ENCODE measurements at places on chromosomes 16 and 17.

GRCh38 chr16:81569361-81570034 lies 124.9 kb downstream of the CMIP start:
- no peak for DNase-seq

GRCh38 chr16:86203557-86204275 lies 304.8 kb downstream of the IRF8 start:
- no peak for DNase-seq

- no peak for DNase-seq
Observed at GRCh38 chr16:46857368-46857945, 26.5 kb upstream of the C16orf87 start.

GRCh38 chr16:10088380-10088793 lies 93.8 kb downstream of the GRIN2A start:
- DNase-seq, result no peak

- DNase-seq, result no peak
Observed at GRCh38 chr17:28796062-28796461, 46.5 kb downstream of the FAM222B start.

DNA sequence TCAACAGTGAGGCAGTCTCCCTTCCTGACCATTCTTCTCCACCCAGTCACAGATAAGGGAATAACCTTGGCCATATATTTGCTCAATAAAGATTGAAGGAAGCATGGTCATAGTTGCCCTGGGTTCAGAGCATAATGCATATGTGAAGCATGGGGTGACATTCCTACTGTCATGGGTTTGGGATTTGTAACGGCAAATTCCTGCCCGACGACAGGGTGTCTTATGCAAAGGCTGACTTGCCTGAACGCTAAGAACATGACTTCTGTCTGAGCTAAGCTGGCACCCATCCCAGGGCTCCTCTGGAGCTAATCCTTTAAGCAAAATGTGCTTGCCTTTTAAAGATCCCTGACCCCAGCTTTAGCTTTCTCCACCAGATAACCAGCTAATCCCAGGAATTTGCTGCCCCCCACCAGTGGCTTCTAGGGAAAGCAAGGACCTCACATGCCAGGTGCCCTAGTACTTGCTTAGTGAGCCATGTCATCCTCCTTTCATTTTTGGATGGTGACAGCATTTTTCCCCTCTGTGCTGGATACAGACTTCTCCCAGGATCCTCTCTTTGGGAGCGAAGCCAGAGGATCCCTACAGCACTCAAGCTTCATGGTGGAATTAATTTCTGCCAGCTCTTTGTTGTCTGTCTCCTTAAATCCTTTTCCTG lies 11.7 kb downstream of the SLC7A6OS start:
- DNase-seq, result no peak

DNA sequence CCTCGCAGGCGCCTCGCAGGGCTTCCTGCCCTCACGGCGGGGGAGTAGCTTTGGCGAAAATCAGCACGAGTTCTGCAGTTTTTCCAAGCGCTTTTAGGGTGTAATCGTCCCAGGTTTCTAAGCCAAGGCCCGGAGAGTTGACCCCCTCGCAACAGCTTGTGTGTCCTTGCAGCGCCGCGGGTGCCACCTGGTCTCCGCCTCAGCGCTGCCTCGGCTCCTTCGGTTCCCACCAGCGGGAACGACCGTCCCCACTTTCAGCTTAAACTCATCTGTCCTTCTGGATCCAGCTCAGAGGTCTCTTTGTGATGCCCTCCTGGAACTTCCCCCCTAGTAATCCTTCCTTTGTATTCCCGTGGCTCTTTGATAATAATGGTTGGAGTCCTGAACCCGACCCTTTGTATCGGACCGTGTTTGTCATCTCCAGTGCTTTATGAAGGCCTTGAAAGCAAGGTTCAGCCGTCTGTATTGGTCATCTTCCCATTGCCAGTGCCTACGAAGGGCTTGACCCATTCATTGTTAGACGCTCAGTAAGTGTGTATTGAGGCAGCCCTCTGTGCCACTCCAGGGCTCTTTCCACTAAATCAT lies 858 bp upstream of the SMARCE1 start:
- DNase-seq, result no peak

GRCh38 chr17:1485423-1486376 lies 6.8 kb downstream of the MYO1C start:
- DNase-seq, result peak; percentile 62

DNA sequence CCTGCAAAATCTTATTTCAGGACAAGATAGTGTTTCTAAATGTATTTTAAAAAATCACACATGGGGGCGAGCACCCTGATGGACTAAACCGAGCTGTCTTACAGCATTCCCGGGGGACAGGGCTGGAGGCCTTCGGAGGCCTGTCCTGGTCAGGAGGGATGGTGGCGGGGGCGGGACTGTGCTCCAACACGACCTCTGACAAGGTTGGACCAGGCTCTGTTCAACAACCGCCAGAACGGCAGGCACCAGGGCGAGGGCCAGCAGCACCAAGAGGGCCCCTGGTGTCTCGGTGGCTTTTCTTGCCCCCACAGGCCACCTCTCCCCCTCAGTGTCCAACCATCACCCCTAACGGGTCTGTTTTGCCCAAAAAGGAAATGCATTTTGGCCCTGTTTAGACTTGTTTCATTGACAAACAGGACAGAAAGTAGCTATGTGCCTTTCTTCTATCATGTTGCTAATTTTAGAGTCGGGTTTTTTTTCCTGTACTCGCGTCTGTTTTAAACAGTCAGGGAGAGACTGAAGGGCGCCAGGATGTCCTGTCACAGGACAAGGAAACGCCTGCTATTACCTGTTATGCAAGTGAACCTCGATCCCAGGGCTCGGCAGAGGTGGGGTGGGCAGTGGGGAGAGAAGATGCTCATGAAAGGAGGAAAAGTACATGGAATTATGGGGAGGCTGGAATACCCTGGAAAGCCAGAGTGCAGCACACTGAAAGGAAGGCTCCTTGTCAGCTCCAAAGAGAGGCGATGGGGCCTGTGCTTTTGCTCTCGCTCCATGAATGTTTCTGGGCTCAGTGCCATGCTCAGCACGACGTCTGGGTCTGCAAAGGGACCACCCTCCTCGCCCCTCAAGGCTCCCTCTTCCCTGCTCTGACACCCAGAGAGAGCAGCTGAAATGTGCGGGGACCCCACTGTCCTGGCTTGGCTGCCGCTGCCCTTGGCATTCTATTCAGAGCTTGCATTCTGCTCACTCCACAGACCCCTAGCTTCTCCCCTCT lies 11.9 kb downstream of the TMEM204 start:
- DNase-seq, result no peak

- DNase-seq, result no peak
Observed at GRCh38 chr16:27472091-27473020, 70.4 kb downstream of the IL21R start.

GRCh38 chr16:23055481-23055880 lies 93.8 kb downstream of the USP31 start:
- DNase-seq, result no peak

GRCh38 chr17:73550556-73550955 lies 93.7 kb downstream of the SDK2 start:
- no peak for DNase-seq

DNA sequence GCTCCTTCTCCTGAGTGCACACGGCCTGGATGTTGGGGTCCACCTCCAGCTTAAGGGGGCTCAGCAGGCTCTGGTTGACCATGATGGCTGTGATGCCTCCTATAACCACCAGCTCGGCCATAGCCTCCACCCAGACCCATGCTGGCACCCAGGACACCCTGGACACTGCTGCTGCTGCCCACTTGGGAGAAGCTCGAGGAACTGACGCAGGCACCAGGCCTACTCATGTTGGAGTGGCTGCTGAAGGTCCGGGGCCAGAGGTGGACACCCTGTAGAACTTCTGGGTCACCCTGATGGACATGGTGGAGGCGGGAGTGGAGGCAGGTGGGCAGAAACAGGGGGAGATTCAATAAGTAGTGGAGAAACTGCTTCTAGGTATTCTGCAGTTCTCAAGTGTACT lies 28.0 kb downstream of the IKZF3 start:
- DNase-seq, result no peak

DNA sequence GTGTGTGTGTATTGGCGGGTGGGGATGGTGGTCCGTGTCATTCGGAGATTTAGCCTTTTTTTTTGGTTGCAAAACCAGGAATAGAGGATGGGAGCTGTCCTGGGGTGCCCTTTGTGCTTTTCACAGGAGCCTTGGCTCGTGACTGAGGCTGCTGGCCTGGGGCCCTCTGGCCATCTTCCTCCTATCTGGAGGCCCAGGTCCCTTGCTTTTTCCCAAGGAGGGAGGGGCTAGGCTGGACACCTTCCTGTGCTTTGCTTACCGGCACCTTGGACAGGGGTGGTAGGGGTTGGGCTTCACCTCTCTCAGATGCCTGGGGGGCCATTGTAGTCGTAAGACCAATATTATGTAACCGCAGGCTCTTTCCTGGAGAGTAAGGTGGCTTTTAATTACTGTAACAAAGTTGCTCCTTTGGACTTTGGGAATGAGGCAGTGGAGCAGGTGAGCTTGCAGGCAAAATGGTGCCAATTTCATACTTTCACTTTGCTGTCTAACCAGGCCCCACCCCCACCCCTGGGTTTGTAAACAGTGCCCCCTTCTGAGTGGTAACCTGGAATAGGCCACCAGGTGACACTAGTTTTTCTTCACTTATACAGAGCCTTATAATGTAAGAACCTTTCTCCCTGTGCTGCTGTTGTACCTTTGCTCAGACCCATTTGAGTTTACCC lies 1.2 kb downstream of the DYNLL2 start:
- DNase-seq, result peak; percentile 39

DNA sequence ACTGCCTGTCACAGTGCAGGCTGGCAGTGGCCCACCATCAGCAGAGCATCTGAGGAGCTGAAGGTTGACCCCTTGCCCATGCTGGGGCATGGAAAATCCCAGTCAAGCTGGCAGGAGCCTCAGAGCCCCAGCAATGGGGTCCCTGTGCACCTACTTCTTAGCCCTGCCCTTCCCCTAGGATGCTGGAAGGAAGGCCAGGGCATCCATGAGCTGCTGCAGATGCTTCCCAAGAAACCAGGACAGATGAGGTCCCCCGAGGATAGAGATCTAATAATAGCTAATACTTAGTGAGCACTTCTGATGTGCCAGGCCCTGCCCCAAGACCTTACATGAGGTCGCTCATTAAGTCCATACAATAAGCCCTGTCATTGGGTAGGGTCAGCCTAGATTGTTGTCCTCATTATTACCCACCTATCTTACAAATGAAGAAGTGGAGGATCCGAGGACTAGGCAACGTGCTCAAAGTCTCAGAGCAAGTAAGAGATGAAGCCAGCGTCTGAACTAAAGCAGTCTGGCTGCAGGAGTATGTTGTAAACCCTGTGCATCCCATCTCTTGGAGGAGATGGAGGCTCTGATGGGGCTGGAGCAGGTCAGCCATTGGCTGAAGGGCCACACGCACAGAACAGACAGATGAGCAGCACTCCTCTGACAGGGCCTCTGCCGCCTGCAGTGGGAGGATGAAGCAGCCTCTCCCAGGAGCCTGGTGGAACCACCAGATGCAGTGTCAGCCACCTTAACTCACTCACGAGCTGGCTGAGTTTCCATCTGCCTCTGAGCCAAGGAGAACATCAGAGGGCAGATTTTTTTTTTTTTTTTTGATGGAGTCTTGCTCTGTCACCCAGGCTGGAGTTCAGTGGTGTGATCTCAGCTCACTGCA lies 175.4 kb downstream of the WSCD1 start:
- DNase-seq, result no peak

DNA sequence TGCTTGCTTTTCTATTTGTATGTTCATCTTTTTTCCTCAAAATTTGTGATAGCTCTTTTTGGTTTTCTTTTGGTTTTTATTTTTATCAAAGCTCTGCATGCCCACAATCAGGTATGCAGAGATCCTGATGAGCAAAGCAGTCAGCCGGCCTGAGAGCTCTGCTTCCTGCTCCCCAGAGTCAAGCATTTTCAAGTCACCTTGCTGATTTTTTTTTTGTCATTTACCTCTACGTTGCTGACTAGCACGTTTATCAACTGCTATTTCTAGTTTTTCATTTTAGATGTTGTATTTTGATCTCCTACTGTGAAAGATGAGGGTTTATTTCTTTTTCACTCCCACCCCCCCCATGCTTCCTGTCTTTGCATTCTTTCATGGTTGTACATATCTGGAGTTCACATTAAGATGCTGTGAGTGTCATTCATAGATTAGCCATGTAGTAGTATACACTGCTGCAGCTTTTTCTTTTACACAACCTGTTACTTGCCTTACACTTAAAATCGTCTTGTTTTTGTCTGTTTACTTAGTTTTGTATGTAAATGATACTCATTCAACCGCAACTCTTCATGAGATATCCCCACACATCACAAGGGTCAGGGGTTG lies 196.2 kb downstream of the LGALS9B start:
- no peak for DNase-seq

GRCh38 chr16:64749346-64749745 lies 372.5 kb downstream of the CDH11 start:
- DNase-seq, result no peak

GRCh38 chr16:10256784-10257641 lies 74.8 kb upstream of the GRIN2A start:
- peak; percentile 26 for DNase-seq

GRCh38 chr16:85716022-85716679 lies 27.4 kb upstream of the GINS2 start:
- DNase-seq, result no peak

DNA sequence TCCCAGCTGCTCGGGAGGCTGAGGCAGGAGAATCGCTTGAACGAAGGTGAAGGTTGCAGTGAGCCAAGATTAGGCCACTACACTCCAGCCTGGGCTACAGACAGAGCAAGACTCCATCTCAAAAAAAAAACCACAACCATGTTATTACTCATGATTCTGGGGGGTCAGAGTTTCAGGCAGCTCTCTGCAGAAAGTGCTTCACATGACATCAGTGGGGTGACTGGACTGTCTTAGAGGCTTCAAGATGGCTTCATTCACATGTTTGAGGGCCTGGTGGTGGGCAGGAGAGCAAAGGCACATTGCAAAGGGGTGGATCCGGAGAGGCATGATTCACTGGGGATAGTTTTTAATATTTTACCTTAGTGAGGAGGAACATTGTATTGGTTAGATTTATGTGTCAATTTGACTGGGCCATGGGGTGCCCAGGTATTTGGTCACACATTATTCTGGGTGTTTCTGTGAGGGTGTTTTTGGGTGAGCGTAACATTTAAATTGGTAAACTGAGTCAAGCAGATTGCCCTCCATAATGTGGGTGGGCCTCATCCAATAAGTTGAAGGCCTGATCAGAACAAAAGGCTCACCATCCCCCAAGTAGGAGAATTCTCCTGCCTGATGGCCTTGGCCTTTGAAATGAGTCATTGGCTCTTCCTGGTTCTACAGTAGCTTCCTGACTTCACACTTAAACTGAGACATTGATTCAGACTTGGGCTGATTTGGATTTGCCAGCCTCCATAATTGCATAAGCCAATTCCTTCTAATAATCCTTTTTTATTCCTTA lies 109.8 kb downstream of the GOSR1 start:
- no peak for DNase-seq
